ENCODE measurements at places on chromosomes 6 and 20.

GRCh38 chr6:27148404-27148795 is 99.1 kb upstream of the PRSS16 start:
- no peak for DNase-seq

DNA sequence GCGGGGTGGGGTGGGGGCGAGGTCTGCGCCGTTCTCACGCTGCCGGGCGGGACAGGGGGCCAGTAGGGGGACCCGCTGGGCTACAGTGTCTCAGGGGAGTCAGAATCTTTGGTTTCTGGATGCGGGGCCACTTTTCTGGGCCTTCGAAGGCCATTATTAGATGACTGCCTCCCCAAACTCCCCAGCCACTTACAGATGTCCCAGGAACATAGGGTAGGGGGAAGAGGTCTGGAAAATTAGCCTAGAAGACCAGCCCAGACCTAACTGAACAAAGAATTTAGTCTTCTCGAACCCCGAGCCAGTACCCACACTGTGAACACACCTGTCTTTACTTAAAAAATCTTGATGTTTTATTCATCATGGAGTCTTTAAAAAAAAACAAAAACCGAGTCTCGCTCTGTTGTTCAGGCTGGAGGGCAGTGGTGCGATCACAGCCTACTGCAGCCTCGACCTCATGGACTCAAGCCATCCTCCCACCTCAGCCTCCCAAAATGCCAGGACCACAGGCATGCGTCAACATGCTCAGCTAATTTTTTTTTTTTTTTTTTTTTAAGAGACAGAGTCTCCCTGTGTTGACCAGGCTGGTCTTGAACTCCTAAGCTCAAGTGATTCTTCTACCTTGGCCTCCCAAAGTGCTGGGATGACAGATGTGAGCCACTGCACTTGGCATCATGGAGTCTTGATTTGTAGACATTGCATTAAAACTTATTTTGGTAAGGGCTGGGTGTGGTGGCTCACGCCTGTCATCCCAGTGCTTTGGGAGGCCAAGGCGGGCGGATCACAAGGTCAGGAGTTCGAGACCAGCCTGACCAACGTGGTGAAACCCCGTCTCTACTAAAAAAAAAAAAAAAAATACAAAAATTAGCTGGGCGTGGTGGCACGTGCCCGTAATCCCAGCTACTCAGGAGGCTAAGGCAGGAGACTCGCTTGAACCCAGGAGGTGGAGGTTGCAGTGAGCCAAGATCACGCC is 3.3 kb upstream of the SLC29A1 start:
- DNase-seq = no peak

DNA sequence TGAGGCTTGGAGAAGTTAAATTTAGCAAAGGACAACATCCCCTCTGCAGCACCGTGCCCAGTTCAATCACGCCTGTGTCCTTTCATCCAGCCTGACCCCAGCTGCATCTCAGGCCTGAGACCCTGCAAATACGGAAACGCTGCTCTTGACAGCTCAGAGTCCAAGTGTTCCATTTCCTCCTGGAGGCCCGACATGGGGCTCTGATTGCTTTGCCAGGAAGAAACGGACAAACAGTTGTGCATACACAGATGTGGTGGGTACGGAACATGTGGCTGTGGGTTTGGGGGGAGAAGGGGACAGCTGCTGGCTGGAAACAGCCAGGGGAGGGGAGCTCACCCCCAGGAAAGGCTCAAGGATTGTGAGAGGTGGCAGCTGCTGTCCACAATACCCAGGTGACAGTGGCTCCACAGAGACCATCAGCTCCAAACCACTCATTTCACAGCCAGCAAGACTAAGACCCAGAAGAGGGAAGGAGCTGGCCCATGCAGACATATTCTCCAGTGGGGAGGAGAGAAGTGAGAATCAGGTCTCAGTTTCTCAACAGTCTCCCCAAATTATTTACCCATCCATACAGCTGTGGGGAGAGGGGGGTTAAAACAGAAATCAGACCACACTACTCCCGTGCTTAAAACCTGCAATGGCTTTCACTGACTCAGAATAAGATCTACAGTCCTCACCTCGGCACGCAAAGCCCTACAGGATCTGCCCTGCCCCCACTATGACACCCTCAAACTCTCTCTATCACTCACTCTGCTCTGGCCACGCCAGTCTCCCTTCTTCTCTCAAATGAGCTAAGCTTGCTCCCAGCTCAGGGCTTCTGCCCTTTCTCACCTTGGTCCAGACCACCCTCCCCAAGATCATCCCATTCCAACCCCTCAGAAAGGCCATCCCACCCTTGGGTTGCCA is 89.1 kb downstream of the PREX1 start:
- DNase-seq = no peak

DNA sequence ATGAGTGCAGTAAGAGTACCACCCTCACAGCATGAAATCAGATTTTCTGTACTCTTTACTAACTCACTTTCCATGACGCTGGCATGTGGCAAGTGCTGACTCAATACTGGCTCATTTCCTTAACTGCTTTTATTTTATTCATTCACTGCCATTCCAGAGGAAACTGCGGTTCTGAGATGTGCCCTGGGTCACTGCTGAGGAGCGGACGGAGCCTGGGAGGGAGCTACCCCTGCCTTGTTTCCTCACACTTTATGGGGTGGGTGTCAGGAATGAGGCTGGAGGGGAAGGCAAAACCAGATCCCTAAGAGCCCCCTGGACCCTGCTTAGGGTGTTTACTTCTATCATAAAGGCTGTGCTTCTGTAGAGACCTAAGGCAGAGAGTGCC is 14.4 kb downstream of the NT5E start:
- no peak for DNase-seq

- DNase-seq = no peak
These were observed 16.9 kb downstream of the RBM38 start for GRCh38 chr20:57408131-57408530.

DNA sequence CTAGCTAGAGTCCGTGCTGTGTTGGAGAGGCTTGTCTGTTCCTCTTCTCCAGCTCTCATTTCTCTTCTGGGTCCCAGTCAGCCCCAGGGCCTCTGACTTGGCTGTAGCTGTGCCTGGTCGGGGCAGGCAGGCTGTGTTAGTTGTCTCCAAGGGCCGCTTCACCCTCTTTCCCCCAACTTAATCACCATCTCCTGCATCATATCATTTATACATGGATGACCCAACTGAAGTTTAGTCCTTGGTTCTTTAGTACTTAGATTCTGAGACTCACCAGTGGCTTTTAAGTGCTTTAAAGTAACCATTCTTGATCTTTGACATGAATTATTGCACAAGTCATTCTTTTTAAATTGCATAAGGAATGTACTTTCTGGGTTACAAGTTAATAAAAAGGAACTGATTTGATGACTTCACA is 127.3 kb downstream of the RTN4IP1 start:
- DNase-seq = no peak

- DNase-seq = no peak
These were observed 7.1 kb upstream of the TAAR1 start for GRCh38 chr6:132666118-132666517.

DNA sequence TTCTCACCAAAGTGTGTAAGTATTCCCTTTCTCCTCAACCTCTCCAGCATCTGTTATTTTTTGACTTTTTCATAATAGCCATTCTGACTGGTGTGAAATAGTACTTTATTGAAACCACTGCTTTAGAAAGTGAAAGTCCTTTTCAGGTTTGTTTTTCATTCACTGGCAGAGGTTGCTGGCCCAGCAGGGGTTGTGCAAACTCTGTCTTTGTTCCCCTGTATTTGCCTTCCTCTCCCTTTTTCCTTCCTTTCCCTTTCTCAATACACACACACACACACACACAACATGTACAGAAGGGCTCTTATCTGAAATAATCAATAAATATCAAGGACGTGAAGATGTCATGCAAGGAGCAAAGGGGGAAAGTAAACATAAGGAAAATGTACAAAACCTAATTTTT is 99.8 kb downstream of the LY86 start:
- DNase-seq = peak; percentile 20

DNA sequence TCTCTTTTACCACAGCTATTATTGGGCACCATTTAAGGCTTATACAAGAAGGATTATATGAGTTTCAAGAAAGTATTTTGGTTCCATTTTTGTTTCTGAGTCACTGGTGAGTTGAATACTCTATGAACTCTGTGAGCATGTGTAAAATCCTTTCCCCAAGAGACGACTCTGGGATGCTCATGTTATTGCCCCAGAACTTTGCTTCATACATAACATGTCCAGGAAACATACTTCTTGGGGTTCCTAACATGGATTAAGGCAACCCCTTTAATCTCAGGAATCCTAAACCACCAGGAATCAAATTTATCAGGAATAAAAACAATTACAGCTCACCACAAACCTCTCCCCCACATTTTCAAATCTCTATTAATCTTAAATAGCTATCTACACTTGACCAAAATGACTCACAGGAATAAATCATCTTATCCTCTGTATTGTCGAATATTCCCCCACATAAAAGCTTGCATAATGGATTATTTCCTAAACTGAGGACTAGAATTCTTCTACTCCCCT is 117.5 kb upstream of the COL21A1 start:
- DNase-seq = no peak

DNA sequence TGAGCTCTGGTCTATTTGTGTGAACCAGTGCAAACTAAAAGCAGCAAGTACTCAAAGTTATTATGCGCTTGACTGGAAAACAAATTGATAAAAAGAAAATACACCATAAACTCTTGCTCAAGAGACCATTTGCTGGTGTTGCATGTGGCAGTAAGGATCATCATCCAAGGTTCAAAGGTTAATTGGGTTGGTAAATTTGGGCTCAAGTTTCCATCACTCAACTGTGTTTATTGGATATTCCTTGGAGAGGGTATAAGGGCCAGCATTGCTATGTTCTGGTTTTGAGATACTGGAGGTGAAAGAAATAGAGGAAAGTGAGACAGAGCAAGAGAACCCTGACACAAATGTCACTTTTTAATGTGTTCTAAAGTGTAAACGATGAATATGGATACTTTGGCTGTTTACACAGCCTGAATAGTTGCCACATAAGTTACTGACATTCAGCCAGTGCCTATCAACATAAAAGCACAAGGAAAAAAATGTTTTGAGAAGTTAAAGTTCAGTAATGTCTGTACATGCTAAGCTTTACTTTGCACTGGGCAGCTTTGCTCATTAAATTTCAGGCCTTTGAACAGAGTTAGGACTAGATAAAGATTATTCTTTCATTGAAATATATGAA is 736.1 kb downstream of the HDGFL1 start:
- DNase-seq = no peak

DNA sequence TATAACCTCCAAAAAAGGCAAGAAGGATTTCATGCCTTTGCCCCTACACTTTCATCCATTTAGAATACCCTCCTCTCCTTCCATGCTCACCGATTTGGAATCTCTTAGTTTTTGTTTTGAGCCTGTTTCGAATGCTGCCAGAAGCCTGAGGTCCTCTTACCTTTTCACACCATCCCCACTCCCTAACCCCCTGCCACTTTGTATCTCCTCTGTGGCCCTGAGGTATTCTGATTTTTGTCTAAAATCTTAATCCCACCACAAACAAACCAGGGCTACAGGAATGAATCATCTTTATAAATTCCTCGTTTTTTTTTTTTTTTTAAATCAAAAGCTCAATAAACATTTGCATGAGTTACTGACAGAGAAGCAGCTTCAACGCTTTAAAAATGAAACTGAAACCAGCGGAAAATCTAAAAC is 1.6 kb upstream of the RPS12 start:
- DNase-seq = no peak

GRCh38 chr20:1333462-1334369 is 4.8 kb upstream of the SDCBP2 start:
- DNase-seq = no peak

DNA sequence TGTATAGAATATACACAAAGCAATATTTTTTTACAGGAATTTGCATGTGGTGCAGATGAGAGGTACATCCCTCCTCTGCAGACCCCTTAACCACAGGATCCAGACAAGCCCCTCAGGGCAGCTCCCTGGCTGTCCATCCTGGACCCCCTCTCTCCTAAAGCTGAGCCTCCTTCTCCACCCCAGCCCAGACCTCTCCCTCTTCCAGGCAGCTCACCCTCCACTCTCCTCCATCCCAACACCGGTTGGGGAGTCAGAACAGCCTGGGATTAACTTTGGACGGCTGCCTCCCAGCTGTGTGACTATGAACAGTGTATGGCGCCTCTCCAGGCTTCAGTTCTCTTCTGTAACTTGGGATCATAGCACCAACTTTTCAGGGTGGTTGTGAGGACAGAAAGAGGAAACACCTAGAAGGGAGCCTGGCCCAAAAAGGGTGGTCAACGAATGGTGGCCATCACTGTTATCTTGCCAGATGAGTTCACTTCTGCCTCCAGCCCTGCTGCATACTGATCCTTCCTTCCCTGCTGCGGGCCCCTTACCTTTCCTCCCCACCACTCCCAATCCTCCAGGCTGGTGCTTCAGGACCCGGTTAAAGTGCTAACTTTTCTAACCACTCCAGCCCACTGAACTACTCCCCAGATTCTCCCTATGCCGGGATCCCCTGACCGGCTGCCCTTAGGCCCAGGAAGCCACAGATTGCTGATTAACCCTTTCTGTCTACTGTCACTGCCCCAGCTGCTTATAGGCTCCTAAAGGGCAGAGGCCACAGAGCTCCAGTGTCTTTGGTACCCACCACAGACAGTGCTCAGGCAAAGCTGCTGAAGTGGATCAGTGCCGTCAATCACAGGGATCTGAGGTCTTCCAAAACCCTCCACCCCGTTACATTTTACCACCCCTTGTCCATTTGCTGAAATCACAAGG is 55.9 kb downstream of the GPR6 start:
- DNase-seq = no peak

DNA sequence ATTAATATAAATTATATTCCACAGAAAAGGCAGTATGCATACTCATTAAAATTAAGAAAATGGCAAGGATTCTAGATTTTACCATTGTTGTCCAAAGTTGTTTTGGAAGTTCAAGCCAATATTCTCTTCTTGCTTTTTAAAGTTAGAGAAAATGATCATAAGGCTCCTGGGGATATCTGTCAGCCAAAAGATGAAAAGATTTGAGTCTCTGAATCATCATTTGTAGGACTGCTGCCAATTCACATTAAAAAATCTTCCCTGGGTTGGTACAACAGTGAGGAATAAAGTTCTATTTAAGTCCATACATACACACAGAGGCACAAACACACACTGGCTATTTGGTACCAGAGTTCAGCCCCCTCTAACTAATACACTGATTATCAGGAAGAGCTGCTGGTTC is 620.1 kb downstream of the COL12A1 start:
- DNase-seq = no peak

DNA sequence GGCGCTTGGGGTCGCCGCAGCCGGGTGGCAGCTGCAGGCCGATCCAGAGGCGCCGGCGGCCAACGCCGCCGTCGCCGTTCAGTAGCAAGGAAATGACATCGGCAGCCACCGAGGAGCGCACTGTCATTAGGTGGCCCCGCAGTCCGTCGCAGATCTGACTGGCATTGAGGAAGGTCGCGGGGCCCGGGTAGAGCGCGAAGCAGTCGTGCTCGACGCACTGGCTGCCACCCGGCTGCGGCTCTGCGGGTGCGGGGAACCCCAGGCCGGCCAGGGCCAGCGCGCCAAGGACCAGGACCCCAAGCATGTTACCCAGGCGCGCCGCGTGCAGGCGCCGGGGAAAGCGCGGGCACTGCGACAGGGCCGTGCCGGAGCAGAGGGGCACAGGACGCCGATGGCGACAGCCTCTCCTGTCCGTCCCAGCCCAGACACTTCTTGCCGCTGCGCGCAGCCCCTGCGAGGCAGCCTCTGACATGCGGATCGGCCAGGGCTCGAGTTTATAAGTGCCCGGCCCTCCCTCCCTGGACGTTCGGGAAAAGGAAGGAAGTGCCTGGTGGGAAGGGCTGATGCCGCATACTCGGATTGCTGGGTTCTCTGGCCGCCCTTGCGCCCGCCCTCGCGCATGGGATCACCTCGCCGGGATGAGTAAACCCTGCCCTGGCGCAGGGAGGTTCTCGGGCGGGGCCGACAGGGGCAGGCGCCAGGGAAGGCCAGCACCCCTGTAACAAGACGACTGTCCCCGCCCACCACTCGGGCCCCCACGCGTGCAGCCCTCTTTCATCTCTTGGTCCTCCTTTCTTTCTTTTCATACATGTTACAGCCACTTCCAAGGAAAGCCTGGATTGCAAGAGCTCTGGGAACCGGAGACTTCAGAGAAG is at the start of gene THBD:
Gene THBD, minus strand, starts transcription at position 472 of the 875 bp plus-strand sequence. Its CDS starts 168 bp downstream, at position 304.
- DNase-seq = no peak
